ENCODE measurements at places on chromosomes 16 and 17.

GRCh38 chr17:45906237-45906636 lies 11.9 kb downstream of the MAPT start:
- DNase-seq: no peak

DNA sequence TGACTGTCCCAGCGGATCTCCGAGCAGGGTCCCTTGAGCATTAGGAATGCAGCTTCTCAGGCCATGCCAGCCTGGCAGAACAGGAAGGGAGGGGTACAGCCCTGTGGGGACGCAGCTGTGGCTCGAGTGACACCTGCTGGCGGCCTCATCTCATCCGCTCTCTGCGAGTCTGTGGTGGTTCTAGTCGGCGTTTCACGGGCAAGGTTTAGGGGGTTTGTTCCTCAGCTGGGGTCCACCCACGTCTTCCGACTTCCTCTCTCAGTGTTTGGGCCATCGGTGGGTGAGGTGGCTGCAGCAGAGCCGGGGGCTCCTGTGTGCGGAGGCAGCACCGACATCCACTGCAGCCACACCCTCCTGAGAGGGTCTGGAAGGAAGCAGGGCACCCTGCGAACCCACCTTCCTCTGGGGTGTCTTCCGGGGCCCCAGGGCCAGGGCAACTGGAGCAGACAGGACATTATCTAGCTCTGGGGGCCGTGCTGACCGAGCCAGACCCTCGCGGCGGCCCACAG lies 33.3 kb downstream of the JPH3 start:
- peak; percentile 85 for DNase-seq

GRCh38 chr16:63890081-63890480 lies 1231.8 kb downstream of the CDH11 start:
- DNase-seq: no peak

- no peak for DNase-seq
Measured at GRCh38 chr16:88507231-88507743, 54.2 kb downstream of the ZFPM1 start.

DNA sequence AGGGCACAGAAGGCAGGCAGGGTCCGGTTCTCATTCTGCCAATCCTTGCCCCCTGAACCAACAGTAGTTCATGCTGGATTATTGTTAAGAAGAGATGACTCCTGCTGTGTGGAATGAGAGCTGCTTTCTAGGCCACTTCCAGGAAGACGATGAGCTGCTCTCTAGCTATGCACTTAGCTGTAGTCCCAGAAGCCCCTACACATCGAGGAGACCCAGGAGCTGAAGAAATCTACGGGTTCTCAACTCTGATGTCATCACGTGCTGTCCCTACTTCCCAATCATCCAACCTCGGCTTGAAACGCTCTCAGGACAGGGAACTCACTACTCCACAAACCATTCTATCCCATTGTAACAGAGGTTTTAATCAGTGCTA lies 29.0 kb upstream of the EMP2 start:
- DNase-seq: no peak

- DNase-seq: no peak
Measured at GRCh38 chr17:44361292-44362260, 2.1 kb downstream of the FAM171A2 start.

- DNase-seq: no peak
Measured at GRCh38 chr17:3957735-3958599, 6.3 kb downstream of the ATP2A3 start.

- DNase-seq: no peak
Measured at GRCh38 chr16:1053121-1053521, 19.4 kb upstream of the SSTR5 start.

DNA sequence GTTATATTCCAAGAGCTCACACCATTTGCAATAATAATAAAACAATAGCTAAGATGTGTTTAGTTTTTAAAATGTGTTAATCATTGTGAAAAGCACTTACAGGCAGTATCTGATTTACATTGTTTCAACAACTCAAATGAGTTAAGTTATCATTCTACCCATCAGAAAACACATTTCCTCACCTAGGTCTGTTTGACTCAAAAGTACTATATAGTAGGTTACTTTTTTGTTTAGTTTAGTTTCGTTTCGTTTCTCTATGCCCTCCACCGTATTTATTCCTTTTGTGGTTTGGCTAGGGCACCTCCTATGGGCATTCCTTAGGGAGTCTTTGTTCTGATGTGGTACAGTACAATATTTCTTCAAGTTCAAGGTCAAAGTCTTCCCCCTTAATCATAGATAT lies 201.6 kb downstream of the PRKCB start:
- DNase-seq: no peak

- DNase-seq: no peak
Measured at GRCh38 chr17:77300016-77300686, 159.4 kb downstream of the SEC14L1 start.

DNA sequence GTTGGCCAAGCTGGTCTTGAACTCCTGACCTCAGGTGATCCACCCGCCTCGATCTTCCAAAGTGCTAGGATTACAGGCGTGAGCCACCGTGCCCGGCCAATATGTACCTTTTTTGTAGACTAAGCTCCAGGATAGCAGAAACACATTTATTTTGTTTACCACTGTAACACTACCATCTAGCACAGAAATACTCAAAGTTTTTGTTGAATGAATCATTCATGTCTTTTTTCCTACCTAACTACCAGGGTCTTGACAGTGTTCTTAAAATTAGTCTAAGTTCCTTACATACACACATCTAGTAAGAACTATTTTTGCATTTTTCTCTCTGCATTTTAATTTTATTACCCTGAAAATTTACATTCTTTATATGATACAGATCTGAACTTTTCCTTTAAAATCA lies 44.4 kb downstream of the AKAP10 start:
- no peak for DNase-seq

GRCh38 chr17:17983376-17983775 lies 10.7 kb downstream of the DRC3 start:
- DNase-seq: no peak

- no peak for DNase-seq
Measured at GRCh38 chr17:74419928-74420411, 11.9 kb upstream of the GPRC5C start.

DNA sequence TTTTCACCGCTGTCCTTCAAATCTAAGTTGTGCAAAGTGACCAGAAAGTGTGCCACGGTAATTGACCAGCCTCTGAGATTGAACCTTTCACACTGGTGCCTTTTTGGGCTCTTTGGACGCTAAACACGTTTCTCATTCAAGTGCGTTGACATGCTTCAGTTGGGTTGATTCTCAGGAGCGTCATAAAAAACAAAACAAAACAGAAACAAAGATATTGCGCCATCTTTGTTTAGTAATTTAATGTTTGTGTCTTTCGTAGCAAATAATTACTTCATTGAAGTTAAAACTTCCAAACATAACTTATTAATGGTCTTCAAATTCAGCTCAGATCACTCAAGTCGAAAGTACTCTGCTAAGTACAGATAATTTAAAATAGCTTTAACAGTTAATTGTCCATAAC lies 80.2 kb downstream of the OR1D5 start:
- DNase-seq: no peak

- no peak for DNase-seq
Measured at GRCh38 chr17:73338050-73338521, 26.3 kb upstream of the CDC42EP4 start.

DNA sequence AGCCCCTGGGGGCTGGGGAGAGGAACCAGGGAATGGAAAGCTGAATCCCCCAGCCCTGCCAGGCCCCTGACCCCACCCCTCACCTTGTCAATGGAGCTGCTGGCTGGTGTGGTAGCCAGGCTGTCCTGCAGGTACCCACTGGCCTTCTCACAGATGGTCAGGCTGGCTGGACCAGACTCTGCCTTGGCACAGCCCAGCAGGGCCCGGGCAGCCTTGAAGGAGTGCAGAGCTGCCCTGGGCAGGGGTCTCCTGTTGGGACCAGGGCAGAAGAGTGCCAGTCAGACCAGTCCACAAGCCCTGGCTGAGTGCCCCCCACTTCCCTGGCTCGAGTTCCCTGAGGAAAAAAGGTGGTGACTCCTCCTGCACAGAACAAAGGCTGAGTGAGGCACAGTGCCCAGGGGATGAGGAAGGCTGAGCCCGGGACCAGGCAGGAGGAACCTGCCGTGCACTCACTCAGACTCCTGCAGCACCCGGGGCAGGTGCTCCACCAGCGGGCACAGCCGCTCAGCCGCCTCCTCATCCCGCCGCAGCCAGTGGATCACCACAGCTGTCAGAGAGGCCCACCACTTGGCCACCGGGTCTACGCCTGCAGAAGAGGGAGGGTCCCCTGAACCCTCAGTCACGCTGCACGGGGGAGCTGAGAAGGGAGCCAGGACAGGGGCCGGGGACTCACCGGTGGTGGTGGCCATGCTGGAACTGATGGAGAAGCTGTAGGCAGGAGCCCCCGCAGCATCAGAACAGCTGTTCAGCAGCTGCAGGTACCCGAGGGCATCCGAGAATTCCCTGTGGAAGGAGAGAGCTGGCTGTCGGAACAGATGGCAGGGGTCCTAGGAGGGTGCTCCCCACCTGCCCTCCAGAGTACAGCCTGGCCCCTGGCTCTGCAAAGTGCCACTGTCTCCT lies 22.4 kb downstream of the SREBF1 start:
- DNase-seq: no peak

GRCh38 chr17:226108-227077 lies 44.9 kb upstream of the DOC2B start:
- DNase-seq: no peak

GRCh38 chr17:28513476-28513875 lies 7.3 kb downstream of the FOXN1 start:
- no peak for DNase-seq

DNA sequence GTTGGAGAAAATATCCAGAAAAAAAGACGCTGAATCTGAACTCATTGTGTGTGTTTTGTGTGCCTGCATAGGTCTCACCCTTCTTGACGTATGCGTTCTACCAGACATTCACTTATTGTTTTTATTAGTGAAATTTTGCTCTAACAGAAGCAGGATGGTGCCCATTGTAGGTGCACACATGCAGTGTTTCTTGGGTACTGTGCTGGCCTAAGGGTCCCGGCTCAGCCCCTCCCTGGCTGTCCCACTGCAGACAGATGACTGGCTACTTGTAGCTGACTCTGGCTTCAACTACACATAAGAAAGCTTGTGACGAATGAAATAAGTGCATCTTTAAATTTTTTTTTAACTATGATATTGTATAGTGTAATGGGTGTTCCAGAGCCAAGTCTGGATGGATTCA lies 227.0 kb downstream of the CBLN1 start:
- no peak for DNase-seq

DNA sequence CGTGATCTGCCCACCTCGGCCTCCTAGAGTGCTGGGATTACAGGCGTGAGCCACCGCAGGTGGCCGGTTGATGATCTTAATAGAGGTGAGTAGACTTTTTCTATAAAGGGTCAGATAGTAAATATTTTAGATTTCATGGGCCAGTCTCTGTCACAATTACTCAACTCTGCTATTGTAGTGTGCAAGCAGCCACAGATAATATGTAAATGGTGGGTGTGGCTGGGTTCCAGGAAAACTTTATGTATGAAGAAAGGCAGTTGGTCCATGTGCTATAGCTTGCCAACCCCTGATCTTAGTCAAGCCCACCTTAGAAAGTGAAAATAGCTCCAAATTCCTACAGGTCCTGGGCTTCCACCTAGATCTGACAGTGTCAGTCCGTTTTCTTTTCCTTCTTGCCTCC lies 94.9 kb upstream of the PMFBP1 start:
- DNase-seq: no peak

DNA sequence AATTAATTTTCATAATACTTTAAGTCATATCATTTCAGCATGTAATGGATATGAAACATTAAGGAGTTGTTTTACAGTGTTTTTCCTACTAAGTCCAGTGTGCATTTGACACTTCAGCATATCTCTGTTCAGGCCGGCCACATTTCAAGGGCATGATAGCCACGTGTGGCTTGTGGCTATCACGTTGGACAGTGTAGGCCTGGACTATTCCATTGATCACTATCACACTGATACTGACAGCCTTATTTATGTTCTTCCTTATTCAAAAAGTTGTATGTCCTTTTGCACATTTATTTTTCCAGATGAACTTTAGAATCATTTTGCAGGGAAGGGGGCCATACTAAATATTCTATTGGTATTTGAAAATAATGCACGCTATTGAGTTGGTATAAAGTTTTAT lies 39.0 kb downstream of the AKAP1 start:
- no peak for DNase-seq

- DNase-seq: peak; percentile 79
Measured at GRCh38 chr17:49210158-49211029, at the start of the genes ABI3 and GNGT2. Gene ABI3 (plus strand): TSS chr17:49210707. CDS start chr17:49210725, 18 bp downstream. Gene GNGT2 (minus strand): TSS chr17:49210574. CDS start chr17:49207422, 3,152 bp downstream.

- DNase-seq: no peak
Measured at GRCh38 chr16:54412777-54413455, 126.3 kb upstream of the IRX3 start.

DNA sequence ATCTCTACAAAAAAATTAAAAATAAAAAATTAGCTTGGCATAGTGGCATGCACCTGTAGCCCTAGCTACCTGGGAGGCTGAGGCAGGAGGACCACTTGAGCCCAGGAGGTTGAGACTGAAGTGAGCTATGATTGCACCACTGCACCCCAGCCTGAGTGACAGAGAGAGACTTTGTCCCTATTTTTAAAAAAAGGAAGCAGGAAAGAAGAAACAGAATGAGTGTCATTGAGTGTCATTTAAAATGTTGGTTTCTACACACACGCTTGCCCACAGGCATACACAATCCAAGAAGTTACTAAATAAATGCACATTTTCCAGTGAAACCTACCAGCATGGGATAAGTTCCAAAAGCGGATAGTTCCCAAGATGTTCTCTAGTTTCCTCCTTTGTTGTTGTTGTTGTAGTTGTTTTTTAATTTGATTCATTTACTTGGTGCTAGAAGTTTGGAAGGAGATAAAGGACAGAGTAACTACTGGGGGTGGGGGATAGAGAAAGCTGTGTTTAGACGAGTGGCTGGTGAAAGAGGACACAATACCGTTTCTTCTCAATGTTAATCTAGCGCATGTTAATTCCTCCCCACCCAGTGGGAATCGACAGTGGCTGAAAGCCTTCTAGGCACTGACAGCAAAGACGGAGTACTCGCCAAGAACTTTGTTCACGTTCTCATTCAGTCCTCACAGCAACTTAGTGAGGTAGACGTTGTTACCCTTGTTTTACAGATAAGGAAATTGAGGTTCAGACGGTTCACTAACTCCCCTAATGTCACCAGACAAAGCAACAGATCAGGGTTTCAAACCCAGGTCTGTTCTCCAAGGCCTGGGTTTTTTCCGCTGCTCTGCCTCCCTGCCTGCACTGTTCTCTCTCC lies 17.3 kb downstream of the MRPS23 start:
- DNase-seq: no peak

DNA sequence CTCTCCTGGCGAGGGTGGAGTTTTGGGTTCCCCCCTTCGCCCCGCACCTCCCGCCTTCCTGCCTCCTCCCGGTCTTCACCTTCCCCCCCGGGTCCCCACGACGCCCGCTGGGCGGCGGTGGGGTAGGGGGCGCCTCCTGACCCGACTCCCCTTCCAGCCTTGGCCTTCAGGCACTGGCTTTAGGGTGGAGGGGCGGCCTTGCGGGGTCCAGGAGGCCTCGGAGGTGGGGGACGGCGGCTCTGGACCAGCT lies 2.4 kb downstream of the SLC16A3 start:
- no peak for DNase-seq
